ENCODE measurements at places on chromosomes 13 and 19. TPM values are rescaled to one million over a fixed set of nuclear protein-coding genes. Genes with fewer than 3 reads are reported as not detected.

DNA sequence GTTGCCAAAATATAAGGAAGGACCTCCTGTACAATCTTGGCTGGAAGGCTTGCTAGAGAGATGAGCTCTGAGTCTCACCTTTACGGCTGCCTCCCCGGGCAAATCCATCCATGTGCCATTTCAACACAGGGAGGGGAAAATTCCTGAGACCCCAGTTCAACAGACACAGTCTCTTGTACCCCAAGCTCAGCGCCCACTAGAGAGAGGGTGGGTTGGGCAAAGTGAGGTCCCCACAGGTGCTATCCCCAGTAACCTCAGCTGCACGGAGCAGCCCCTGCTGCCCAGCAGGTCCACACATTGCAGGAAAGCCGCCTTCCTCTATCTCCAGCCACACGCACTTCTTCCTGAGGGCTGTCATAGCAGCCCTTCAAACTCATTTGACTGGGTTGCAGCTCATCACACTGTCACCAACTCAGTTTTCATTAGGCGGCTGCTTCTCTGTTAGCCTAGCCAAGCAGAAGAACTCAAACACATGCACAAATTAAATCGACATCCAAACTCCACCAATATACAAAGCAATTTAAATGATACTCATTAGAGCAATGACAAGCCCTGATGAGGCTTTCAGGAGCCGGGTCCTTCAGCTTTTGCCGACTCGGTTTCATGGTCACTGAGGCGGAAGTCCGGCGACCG, 80.4 kb downstream of the TSHZ3 start:
- H3K36me3 ChIP-seq = no peaks in the 10 kb centered on the region
- no peak overlapping the region for H3K27ac ChIP-seq
- H3K27me3 ChIP-seq = no peaks in the 10 kb centered on the region
- H3K4me3 ChIP-seq = no peak overlapping the region
- no peaks in the 10 kb centered on the region for H3K4me1 ChIP-seq

GRCh38 chr13:106348075-106348840, 187.2 kb downstream of the EFNB2 start:
- no peaks in the 10 kb centered on the region for H3K36me3 ChIP-seq
- no peak overlapping the region for H3K4me3 ChIP-seq
- DNase-seq = no peak
- peaks cover 6% of the 10 kb centered on the region for H3K27me3 ChIP-seq
- no peak overlapping the region for H3K27ac ChIP-seq

GRCh38 chr13:29964181-29964845, 113.9 kb upstream of the UBL3 start:
- no peak overlapping the region for H3K4me3 ChIP-seq
- no peaks in the 10 kb centered on the region for H3K4me1 ChIP-seq

- H3K36me3 ChIP-seq = no peaks in the 10 kb centered on the region
- DNase-seq = no peak
- H3K27ac ChIP-seq = no peak overlapping the region
- H3K4me3 ChIP-seq = no peak overlapping the region
Observed at GRCh38 chr13:53198017-53198416, 169.4 kb downstream of the OLFM4 start.

GRCh38 chr19:49712397-49712859, 21.5 kb downstream of the CPT1C start:
- H3K27ac ChIP-seq = no peak overlapping the region
- peaks cover 8% of the 10 kb centered on the region for H3K27me3 ChIP-seq
- H3K4me1 ChIP-seq = peaks cover 3% of the 10 kb centered on the region
- DNase-seq = no peak
- H3K36me3 ChIP-seq = no peaks in the 10 kb centered on the region
- no peak overlapping the region for H3K4me3 ChIP-seq

- H3K27ac ChIP-seq = peak overlapping the region; percentile 83
- H3K4me1 ChIP-seq = peaks cover 33% of the 10 kb centered on the region
- H3K36me3 ChIP-seq = peaks cover 29% of the 10 kb centered on the region
- DNase-seq = no peak
Observed at GRCh38 chr19:7905268-7905667, 1.6 kb downstream of the MAP2K7 start.

GRCh38 chr13:20814224-20814910, 40.6 kb upstream of the EEF1AKMT1 start:
- H3K36me3 ChIP-seq = peaks cover 51% of the 10 kb centered on the region
- no peak for DNase-seq
- no peak overlapping the region for H3K27ac ChIP-seq

AXL gene
- not detected for total RNA-seq

MAN2B1 gene
- total RNA-seq = 291 TPM

CYP4F2 gene
- not detected for total RNA-seq

CEBPG gene
- 32.0 TPM for total RNA-seq

HAUS8 gene
- total RNA-seq = 17.8 TPM

All from activated B cell treated with CpG ODN at 0.5 μM for 24 hours (primary cell).